Neuronal stem cell (in vitro differentiated cells): ENCODE measurements at places on chromosomes 11 and 22.
A peak's percentile ranks its signal among the peaks of the same experiment; 100 is the strongest.

- no peak for DNase-seq
These were observed 69.2 kb upstream of the PRR5 start for GRCh38 chr22:44632541-44633396.

GRCh38 chr22:25942856-25943411 lies 200.9 kb downstream of the MYO18B start:
- DNase-seq, result no peak

DNA sequence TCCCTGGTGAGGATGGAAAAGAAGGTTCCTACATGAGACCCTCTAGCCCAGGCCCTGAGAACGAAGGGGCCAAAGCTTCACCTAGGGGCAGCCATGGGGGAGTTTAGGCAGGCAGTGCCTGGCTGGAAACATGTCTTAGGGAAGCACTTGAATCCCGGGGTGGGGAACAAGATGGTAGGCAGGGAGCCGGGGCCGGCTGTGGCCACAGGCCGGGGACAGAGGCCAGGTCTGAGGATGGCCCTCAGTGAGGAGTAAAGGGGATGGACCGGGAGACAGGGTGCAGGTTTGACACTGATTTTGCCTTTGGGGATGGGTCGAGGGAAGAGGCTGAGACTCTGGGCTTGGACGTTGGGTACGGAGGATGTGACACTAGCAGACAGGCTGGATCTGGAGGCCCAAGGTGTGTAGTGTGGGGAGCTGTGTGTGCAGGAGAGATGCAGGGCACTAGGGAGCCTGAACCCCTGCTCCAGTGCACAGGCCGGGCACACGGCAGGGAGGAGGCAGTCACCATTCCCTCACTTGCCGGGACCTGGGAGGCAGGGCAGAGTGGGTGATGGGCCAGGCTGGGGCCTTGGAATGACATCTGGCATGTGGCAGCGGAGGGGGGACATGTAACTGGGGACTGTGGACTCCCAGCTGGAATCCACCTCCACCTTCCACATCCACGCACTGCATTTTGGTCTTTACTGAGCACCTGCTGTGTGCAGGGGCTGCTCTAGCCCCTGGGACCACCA lies 6.1 kb downstream of the RTN4R start:
- no peak for DNase-seq

DNA sequence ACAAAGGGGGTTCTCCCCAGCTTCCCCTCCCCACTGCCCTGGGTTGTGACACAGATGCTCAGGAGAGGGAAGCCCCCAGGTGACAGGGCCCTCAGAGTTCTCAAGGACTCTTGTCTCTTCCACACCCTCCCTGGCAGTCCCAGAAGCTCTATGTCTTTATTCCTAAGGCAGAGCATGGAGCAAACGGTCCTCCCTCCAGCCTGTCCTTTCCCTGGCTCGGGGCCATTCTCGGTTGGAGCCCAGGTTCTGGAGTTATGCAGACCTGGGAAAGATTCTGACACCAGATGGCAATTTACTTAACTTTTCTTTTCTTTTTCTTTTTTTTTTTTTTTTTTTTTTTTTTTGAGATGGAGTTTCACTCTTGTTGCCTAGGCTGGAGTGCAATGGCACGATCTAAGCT lies 186.6 kb downstream of the CEP164 start:
- DNase-seq, result no peak

GRCh38 chr11:132873841-132874240 lies 658.5 kb downstream of the OPCML start:
- DNase-seq, result no peak

- no peak for DNase-seq
These were observed 101.0 kb upstream of the PARVA start for GRCh38 chr11:12276356-12276755.

GRCh38 chr11:93736129-93736528 lies 5.2 kb downstream of the TAF1D start:
- DNase-seq, result no peak

DNA sequence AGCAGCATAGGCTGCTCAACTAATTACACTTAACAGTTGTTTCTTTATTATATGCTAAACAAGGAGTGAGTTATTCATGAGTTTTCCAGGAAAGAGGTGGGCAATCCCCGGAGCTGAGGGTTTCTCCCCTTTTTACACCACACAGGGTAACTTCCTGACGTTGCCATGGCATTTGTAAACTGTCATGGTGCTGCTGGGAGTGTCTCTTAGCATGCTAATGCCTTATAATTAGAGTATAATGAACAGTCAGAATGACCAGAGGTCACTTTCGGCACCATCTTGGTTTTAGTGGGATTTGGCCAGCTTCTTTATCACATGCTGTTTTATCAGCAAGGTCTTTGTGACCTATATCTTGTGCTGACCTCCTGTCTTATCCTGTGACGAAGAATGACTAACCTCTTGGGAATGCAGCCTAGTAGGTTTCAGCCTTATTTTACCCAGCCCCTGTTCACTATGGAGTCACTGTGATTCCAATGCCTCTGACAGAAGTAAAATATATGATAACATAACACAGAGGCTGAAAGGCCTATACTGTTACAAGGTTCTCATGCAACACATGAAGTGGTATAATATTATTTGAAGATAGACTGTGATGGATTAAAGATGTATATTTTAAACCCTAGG lies 41.3 kb upstream of the RDX start:
- no peak for DNase-seq

DNA sequence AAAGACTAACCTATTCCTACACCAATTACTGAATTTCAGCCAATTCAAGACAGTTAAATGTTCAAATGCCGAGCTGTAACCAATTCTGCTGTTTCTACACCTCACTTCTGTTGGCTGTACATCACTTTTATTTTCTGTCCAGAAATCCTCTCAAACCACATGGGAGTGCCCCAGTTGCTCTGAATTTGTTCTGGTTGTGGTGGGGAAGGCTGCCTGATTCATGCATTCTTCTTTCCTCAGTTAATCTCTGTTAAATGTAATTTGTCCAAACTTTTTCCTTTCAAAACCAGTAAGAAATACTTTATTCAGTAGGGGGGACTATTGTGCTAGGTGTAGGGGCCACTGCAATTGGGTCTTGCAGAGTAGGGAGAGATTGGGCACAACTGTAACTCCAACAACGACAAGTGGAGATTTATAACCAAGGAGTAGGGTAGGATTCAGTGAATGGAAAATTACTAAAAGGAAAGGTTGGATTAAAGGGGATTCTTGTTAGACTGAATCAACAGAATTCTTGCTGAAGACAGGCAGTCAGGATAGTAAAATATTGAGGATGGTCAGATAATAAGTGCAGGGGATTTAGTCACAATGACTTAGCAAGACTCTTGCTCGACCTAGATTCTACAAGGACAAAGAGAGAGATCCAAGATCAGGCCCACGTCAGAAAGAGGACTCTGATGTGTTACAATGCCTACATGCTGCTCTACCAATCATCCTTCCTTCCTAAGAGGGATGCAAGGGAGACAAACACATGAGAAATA lies 593.5 kb upstream of the FAT3 start:
- no peak for DNase-seq

DNA sequence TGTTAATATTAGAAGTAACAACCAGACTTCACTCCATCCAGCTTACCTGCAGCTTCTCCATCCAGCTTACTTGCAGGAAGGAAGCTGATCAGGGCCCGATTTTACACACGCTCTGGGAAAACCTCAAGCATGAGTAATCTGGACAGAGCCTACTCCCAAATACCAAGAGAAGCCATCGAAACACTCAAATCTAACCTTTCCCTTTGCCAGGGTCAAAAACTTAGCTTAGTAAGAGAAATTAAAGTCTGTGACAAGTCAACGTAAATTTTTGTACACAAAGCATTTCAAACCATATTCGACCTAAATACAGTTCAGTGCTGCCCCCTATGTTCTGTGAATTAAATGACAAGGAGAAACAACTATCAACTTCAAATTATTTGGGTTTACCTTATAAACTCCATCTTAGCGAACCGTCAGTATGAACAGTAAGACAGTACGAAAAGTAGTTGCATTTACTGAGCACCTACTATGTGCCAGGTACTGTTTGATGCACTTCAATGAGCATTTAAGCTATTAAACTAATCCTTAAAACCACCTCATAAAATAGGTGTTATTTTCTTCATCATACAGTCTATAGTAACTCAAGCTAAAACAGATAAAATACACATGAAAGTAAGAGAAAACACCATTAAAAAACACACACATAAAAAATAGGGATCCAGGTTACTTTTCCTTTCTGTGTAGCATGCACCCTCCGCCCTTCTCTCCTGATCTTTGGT lies 36.9 kb downstream of the ARFGAP3 start:
- DNase-seq, result no peak

- DNase-seq, result no peak
These were observed 1281.0 kb downstream of the LRRC4C start for GRCh38 chr11:40178470-40178869.

DNA sequence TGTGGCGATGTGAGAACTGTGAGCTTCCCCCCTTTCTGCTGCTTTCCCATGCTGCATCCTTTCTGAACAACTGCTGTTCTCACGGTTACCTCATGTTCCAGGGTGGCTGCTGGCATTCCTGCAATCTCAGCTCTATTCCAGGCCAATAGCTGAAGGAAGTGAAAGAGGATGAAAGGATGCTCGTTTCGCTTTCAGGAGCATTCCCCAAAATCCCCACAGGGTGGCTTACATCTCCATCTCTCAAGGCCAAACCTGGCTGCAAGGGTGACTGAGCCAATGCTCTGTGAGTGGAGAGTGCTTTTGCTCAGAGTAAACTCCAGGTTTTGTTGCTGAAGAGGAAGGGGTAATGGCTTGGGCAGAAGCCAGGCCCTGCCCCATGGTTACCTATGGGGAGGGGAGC lies 848.2 kb downstream of the BRD1 start:
- DNase-seq, result no peak

DNA sequence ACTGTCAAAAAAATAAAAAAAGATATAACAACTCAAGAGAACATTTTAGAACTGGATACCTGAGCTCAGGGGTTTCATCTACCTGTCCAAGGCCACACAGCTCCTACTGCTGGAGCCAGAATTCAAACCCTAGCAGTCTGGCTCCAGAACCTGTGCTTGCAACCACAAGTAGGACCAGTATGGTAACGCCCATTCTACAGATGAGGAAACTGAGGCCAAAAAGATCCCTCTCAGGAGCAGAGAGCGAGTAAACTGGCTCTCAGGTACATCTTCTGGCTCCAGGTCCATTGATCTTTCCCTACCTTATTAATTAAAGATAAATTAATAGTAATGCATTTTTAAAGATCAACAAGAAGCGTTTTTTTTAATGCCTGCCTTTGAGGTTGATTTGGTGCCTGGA lies 19.2 kb downstream of the P2RX3 start:
- no peak for DNase-seq

DNA sequence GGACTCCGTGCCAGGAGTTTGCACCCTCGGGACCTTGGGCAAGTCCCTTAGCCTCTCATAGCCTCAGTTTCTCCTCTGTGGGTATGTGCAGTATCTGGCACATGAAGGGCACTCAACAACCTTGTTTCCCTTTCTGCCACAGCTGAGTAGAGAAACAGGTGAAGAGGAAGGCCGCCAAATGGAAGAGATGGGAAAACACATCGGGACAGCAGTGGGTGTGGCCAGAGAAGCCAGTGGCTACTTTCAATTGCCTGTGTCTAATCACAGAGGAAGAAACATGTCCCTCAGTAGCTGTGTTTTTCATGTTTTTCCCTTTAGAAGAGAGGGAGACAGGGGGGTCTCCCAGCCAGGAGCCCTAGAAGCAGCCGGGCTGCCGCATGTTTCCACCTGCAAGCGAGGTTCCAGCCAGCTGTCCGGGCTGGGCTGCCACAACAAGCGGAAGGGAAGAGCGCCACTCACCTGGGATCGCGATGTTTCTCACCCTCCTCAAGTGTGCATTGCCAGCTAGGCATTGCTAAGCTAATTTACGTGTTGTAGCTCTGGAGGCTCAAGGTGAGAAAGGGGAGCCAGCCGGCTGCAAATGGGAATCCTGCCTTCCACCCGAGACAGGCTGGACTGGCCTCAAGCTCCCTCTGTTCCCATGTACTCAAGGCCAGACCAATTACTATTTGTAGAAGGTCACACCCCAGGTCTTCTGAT lies 16.7 kb downstream of the ASPHD2 start:
- no peak for DNase-seq

- DNase-seq, result no peak
These were observed 181.1 kb upstream of the NECTIN1 start for GRCh38 chr11:119910051-119910450.

- DNase-seq, result no peak
These were observed 85.1 kb downstream of the ARHGAP8 start for GRCh38 chr22:44837481-44837880.

- DNase-seq, result no peak
These were observed 12.4 kb downstream of the CRELD2 start for GRCh38 chr22:49930596-49931412.

- peak; percentile 62 for DNase-seq
These were observed 173.5 kb downstream of the TRIM29 start for GRCh38 chr11:119964136-119965025.

- no peak for DNase-seq
These were observed 98.6 kb upstream of the BLID start for GRCh38 chr11:122214567-122214966.

GRCh38 chr22:18056161-18056666 lies 21.6 kb upstream of the PEX26 start:
- no peak for DNase-seq

- no peak for DNase-seq
These were observed 25.8 kb downstream of the TPST2 start for GRCh38 chr22:26564181-26564580.

DNA sequence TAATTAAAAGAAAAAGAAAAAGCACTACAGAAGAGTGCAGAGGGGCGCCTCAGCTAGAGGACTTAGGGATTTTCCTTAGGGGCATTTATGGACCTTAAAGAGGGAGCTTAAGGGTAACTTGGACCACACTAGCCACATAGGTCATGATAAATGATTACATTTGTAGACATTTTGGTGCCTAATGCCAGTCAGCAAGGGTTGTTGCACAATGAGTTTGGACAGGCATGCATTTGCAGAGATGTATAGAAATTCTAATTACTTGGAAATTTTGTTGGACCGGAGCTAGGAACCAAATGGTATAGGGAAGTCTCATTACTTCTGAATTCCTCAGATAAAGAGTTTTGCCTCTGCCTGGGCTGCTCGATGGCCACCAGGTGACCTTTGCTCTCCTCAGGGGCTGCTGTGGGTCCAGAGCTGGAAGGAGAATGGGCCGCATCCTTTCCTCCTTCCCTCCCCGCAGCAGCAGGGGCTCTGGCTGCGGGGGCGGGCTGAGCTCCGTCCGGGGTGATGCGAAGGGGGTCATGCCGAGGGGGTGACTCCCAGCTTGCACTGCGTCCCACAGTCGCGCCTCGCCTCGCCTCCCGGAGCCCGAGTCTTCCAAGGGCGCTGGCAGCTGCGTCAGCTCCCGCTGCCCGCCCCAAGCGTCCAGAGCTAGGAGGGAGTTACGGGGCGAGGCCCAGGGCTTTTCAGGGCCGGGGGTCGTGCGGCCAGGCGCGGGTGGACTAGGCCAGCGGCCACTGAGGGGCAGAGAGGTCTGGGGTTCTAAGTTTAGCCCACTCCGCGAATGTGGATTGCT lies 20.3 kb upstream of the MALAT1 start:
- no peak for DNase-seq

GRCh38 chr11:89498845-89499448 lies 7.8 kb upstream of the NOX4 start:
- DNase-seq, result no peak

- no peak for DNase-seq
These were observed 27.3 kb upstream of the RAB38 start for GRCh38 chr11:88202498-88202897.
